ENCODE measurements at places on chromosomes 2 and 18.

GRCh38 chr2:170505631-170506275 lies 209.4 kb upstream of the SP5 start:
- no peak for DNase-seq

- no peak for DNase-seq
These were observed 60.7 kb upstream of the HDAC4 start for GRCh38 chr2:239461291-239462190.

DNA sequence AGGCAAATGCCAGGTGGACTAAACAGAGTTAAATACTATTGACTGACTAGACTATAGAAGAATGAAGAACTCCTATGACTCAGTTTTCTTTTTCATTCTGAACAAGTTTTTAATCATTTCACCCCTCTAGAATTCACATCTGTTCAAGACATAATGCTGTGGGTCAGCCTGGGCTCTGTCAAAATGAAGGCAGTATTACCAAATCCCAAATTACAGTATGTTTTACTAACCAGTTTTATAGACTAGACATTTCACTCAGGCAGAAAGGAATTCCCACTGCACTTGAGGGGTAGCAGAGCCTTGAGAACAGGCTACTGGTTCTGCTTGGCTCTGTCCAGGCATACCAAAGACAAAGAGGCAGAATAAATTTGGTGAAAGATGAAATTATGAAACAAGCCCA lies 511.7 kb downstream of the EPHA4 start:
- DNase-seq: no peak

DNA sequence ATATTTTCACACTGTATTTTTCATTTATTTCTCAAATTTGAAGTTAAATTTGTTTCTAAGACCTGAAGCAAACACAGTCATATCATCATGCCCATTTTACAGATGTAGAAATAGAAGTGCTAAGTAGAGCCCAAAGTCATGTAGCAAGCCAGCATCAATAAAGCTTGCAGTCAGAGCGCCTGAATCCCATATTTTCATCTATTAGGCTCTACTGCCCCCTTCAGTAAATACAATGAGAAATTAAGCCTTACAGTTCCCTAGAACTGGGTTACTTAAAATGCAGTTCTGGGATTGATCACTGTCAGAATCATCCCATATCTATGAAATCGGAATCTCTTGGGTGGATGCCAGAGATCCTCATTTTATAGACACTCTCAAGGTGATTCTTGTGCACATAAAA lies 419.9 kb downstream of the TGIF1 start:
- peak; percentile 48 for DNase-seq

GRCh38 chr2:29940706-29941105 lies 19.3 kb upstream of the ALK start:
- no peak for DNase-seq

DNA sequence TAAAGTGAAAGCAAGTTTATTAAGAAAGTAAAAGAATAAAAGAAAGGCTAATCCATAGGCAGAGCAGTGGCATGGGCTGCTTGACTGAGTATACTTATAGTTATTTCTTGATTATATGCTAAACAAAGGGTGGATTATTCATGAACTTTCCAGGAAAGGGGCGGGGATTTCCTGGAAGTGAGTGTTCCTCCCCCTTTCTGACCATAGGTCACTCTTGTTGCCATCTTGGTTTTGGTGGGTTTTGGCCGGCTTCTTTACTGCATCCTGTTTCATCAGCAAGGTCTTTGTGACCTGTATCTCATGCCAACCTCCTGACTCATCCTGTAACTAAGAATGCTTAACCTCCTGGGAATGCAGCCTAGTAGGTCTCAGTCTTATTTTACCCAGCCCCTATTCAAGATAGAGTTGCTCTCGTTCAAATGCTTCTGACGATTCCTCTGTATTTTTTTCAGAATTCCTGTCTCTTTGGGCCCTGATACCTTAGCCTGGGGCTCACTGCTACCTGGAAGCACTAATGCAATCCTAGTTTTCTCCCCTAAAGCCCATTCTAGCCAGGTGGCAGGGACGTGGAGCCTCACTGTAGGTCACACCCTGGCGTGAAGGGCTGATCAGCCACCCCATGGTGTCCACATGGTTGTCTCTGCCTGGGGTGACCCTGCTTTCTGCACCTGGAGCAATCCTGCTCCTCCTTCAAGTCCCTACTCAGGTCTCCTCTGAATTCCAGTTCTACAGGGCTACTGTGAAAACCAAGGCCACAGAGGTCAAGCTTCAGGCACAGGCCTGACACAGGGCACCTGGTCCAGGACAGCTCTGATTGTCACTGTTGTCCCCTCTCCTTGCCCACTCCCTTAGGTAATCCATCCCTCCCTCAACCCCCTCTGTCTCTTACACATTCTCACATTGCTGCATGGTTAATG lies 6.0 kb upstream of the SLC35F6 start:
- DNase-seq: no peak

DNA sequence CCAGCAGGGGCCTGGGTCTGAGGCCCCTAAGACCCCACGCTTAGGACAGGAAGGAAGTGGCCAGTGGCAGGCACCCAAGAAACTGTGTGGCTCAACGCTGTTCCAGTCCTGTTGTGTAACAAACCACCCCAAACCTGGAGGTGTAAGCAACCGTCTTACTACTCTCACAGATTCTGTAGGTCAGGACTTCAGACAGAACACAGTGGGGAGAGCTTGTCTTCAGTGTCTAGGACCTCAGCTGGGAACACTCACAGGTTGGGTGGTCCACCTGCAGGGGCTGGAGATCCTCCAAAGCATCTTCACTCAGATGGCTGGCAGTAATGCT lies 123.0 kb downstream of the KLHL29 start:
- no peak for DNase-seq

DNA sequence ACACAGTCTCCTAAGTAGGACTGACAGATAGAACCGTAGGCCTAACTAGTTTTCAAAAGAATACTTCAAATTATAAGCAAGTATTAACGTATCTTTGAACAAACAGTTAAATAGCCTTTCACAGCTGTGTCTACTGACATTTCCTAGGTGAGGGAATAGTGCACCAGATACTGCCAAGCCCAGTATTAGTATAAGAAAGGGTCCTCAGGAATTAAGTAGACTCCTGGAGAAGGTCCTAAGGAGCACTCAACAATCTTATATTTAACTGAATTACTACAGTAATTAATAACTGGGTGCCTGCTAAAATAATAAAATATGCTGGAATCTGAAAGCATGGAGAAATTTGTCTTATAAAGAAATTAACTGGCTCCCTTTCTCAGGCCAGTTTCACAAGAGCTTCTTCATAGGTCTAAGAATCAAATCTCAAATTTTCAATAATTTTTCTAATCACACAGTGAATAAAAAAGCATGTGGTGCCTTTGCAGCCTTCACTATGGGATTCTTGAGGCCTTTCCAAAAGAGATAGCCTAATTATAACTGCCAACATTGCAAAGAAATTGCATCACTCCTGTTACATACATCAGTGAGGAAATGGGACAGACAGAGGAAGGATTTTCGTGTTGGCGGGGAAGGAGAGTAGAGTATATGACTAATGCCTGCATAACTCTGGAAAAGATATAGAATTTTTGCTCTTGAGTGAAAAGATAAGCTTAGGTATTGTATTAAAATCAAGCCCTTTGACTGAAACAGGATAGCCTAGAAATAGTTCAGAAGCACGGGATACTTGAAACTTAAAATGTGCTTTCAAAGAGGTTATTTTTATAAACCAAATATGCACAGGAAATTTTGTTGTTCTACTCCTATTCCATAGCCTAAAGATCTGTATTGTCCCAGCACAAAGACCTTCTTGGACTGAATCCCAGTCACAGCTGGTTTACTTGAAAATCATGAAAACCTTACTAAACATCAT lies 228.6 kb upstream of the STK17B start:
- DNase-seq: peak; percentile 88

- DNase-seq: no peak
These were observed 259.1 kb downstream of the PRKCE start for GRCh38 chr2:45910473-45911060.

DNA sequence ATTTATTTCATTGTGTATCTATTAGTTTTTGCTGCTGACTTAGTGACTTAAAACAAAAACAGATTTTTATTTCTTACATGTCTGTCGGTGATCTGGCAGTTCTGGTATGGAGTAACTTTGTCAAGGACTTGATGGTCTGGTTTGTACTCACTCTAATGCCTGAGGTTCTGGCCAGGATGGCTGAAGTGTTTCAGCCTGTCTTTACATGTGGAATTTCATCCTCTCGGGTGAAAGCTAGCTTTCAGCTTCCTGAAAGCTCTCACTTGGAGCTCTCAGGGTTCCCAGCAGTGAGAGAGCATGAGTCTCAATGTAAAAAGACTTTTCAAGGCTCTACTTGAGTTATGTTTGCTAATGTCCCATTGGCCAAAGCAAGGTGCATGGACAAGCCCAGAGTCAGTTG lies 216.4 kb downstream of the NR4A2 start:
- no peak for DNase-seq

DNA sequence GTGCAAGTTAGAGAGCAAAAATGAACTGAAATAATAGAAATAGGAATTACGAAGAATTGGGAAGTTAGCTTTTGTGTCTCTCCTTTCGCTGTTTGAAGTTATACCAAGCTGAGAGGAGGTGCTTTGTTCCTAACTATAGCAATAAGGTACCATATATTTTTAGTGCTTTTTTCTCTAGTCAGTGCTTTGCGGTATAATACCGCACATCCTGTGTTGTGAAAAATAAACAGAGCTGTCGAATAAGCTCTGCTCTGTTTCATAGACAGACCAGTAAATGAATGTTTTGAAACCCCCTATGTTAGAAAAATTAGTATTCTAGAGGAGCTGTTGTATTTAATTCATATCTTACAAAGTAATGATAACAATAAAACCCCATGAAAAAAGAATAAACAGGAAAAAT lies 130.8 kb downstream of the MAP4K4 start:
- DNase-seq: no peak

- no peak for DNase-seq
These were observed 44.0 kb downstream of the METTL8 start for GRCh38 chr2:171389780-171390179.

DNA sequence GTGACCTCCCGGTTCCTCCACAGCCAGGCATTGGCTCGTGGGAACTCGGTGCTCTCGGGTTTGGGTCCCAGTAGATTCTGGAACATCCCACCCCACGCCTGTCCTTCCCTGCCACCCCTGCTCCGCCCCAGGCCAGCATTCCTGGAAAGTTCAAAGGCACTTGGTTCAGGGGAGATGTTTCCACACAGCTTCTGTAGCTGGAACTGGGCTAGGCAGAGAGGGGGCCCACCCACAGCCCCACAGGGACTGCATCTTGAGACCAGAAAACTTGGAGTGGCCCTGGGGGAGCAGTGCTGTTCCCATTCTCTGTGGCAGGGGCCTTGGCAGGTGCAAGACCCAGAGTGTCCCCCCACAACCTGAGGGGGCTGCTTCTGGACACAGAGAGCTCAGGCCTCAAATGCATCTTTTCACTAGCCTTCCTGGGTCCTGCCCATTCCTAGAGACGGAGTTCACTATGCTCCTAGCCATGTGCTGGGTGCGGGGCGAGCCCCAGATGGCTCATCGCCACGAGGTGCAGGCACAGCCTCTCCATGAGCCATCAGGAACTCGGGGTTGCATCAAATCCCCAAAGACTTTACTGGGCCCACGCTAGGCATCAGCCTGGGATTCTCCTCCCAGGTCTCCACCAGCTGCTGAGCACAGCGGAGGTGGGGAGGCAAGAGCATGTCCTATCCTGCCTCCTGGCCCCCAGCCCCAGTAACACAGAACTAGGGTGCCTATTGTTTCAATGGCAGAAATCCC lies 68.7 kb downstream of the ZFP36L2 start:
- DNase-seq: peak; percentile 97

GRCh38 chr18:56723068-56723467 lies 71.9 kb downstream of the WDR7 start:
- DNase-seq: no peak

DNA sequence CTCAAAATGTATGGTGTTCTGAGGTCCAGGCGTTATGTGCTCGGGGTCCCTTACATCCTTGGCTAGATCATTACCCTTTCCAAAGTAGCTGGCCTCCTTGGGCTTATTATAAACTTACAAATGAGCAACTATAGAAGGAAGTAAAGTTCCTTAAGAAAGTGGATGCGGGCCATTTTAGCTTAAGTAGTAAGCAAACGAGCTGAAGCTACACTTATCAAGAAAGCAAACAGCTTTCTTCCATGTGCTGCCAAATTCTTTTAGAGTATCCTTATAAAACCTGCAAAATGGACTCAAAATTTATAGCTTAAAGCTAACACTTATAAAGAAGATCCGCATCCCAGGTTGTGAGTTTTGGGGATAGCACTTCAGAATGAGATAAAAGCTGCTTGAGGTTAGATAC lies 75.3 kb downstream of the ACTR3 start:
- no peak for DNase-seq

DNA sequence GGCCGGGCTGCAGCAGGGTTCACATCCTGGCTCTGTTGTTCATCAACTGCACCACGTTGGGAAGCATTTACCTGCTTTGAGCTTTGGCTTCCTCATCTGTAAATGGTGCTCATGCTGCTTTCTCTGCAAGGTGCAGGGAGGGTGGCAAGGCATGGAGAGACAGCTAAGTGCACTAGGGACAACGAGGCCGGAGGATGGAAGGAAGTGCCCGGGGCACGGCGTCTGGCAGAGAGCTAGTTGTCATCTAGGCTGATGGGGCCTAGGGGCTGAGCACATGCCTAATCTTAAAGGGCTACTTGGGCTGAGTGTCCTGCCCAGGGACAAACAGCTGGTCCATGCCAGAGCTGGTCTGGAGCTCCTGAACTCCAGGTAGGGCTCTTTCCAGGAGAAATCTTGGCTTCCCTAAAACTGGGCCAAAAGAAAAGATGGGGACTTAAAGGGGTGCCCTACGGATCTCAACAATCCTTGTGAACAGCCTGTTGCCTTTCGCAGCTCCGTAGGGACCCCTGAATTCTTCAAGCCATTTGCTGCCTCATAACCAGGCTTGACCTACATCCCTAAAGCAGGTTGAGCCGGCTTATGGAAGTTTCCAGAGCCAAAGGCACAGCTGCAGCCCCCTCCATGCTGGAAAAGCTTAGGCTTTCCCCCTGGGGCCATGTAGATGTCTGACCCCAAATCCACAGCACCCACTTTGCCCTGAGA lies 130.8 kb downstream of the SMAD7 start:
- DNase-seq: no peak

- DNase-seq: no peak
These were observed 79.8 kb downstream of the MGAT5 start for GRCh38 chr2:134333646-134334189.

GRCh38 chr2:43293744-43294695 lies 67.6 kb upstream of the ZFP36L2 start:
- peak; percentile 93 for DNase-seq

GRCh38 chr2:18750672-18751554 lies 161.5 kb upstream of the NT5C1B start:
- DNase-seq: no peak

DNA sequence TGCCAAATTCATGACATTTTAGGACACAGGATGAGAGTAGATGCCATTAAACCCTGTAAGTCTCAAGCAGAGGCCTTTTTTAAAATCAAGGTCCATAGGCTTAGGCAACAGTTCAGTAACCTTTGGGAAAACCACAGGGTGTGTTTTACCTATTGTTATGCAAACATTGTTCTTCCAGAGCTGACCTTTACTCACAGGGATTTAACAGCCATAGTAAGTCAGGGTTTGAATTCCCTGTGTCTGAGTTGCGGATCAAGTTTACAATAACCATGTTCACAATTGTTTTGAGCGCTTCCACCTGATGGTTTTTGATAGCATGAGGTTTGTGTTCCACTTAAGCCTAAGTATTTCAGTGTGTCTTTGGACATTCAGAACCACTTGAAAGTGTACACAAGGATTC lies 160.1 kb upstream of the BOD1L2 start:
- DNase-seq: no peak

- DNase-seq: peak; percentile 58
These were observed 31.0 kb upstream of the SLC3A1 start for GRCh38 chr2:44244135-44244871.

Data from inflammatory macrophage treated with lipopolysaccharide for 1 hour (primary cell).